ENCODE measurements at places on chromosomes 13 and 19.

DNA sequence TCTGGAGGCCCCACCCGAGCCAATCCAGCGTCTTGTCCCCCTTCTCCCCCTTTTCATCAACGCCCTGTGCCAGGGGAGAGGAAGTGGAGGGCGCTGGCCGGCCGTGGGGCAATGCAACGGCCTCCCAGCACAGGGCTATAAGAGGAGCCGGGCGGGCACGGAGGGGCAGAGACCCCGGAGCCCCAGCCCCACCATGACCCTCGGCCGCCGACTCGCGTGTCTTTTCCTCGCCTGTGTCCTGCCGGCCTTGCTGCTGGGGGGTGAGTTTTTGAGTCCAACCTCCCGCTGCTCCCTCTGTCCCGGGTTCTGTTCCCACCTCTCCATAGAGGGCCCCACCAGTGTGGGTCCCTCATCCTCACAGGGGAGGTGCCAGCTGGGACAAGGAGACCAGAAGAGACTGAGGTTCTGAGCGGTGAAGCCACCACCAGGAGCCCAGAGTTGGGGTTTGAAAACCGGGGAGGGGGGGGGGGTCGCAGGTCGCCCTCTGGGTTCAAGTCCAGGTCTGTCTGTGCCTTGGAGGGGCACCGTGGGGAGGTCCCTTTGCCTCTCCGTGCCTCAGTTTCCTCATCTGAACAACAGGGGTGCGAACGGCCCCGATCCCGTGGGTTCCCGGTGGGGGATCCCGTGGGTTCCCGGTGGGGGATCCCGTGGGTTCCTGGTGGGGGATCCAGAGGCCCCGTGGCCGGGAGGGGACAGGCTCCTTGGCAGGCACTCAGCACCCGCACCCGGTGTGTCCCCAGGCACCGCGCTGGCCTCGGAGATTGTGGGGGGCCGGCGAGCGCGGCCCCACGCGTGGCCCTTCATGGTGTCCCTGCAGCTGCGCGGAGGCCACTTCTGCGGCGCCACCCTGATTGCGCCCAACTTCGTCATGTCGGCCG lies at the start of gene ELANE:
TSS of gene ELANE (plus strand) at position 168 of the 878 bp plus-strand sequence. CDS start at position 194, 26 bp downstream.
- no peak for DNase-seq

DNA sequence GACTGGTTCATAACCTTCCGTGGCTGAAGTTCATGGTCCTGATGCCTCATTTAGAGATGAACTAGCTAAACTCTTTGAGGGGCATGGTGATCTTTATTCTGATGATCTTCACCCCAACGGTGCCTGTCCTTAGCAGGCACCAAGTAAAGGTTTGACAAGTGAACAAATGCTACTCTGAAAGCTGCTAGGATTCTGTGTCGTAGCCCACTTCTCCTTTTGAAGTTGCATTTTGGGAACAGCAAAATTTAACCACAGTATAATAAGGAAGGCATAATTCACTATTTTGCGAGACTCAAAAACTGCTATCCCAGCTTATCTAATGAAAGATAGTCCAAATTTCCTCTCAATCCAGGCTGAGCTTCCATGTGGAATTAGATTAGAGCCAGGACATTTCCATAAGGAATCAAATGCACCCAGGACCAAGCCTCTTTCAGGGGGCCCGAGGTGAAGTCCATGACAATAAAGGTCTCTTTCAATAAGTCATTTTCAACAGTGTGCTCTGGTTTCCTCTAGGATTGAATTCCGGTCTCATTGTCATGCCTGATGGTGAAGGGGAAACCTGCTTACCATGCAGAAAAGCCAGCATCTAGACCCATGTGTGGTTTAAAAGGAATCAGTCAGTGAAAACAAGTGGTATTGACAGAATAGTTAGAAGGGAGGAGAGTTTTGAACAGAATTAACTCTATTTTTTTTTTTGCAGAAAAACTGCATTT lies 23.1 kb downstream of the SIAH3 start:
- no peak for DNase-seq

DNA sequence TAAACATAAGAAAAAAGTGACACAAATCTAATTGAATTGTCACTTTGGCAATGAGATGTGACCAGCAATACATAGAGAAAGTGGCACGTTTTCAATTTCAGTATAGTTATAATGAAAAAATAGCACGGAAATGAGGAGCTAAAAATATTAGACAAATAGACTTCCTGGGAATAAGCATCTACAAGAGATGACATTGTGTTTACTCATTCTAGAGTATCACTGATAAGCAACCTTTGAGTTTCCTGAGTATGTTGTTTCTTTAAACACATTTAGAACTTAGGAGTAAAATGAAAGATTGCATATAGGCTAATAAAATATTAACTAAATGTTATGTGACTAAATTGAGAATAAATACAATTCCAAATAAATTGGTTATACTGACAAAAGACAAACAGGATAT lies 207.1 kb upstream of the SLITRK6 start:
- no peak for DNase-seq

GRCh38 chr19:4908360-4908759 lies 941 bp upstream of the UHRF1 start:
- DNase-seq = no peak

DNA sequence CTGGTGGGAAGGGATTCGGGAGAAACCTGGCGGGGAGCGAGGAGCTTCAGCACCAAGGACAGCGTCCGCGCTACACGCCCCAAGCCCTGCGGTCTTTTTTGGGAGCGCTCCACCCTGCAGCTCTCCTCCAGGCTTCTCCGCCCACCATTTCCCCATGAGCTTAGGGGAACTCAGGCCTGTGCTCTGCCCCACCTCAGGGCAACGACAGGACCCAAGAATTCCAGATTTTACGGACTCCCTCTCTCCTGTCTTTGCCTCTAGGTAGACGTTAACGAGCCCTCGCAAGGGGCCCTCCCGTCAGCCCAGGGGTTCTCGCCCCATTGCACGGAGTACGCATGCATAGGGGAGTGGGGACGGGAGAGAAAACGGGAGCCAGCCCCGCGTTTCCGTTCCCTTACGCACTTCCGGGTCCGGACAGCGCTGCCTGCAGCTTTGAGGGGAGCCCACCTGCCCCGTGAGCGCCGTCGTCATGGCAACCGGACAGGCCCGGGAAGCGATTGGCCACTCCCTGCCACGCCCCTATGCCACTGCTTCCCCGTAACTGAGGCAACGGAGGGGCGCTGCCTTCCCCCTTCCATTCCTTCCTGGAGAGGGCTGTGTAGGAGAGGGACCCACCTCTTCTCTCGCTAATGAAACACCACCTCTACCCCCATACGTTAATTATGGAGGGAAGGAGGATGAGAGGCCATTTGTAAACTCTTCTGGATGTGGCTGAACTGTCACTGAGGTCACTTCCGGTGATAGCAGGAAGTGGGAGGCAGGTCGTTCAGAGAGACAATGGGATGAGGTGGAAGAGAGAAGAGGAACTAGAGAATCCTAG lies 20.8 kb downstream of the NOVA2 start:
- DNase-seq = peak; percentile 96

DNA sequence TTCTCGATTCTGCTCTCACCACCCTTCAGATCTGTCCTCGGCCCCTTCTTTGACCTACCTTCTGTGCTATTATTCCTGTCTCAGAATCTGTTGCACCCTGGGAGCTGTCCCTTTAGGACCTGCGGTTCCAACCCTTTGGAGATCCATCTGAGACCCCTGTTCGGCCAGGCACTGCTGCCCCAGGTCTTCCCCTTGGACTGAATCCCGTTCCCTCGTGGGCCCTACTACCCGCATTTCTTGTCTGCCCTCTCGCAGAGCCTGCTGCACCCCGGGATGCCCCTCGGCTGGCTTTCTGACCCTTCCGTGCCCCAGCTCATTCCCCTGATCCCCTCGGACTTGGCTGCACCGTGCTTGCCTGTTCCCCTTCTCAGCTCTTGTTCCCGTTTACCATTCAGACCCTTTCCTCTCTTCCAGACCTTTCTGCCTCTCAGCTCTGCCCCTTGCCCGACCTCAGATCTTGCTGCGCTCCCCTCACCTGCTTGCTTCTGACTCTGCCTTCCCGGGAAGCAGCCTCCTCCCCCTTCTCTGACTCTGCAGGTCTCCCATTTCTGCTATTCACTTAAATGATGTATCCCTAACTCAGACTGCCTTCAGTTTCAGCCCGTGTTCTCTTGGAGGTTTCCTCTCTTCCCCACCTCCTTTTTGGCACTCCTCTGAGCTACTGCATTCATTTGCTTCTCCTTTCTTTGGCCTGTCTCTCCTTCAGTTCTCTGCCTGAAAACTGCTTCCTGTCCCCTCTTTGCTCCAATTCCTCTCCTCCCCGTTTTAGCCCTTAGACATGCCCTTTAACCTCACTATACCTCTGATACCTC lies 1.1 kb downstream of the ARHGAP35 start:
- DNase-seq = peak; percentile 54

DNA sequence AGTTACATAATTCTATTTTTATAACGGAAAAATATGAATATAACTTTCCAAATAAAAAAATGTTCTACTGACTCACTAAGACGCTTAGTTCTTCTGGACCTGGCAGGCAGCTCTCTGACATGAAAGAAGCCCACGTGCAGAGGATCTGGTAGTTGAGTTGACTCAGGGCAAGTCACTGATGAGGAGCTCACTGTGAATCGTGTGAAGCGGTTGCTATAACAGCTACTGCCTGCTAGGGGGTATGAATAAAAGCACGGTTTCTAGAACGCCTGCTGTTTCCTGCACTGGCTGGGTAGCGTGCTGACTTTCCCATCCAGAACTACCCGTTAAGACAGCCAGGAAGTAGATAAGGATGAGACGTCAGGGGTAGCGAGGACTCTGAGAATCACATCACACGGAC lies 54.7 kb upstream of the WASF3 start:
- DNase-seq = peak; percentile 40

GRCh38 chr13:27036236-27036981 lies 135.2 kb downstream of the USP12 start:
- DNase-seq = no peak

GRCh38 chr19:50198431-50199258 lies 4.8 kb upstream of the MYH14 start:
- no peak for DNase-seq

DNA sequence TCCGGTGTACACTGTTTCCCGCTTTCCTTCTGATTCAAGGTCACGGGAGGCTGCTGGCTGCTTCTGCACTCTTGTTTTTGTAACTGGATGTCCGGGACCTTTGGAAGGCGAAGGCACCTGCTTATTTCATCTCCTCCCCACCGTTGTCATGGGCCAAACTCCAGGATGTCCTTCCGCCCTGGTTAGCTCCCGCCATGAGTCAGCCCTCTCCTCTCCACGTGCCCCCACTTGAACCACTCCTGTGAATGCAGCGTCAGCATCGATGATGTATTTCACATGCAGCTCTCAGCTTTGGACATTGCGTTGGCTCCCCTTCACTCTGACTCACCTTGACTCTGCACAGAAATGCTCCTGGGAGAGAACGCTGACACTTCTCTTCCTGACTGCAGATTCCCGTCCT lies 5.5 kb upstream of the GALP start:
- DNase-seq = no peak

DNA sequence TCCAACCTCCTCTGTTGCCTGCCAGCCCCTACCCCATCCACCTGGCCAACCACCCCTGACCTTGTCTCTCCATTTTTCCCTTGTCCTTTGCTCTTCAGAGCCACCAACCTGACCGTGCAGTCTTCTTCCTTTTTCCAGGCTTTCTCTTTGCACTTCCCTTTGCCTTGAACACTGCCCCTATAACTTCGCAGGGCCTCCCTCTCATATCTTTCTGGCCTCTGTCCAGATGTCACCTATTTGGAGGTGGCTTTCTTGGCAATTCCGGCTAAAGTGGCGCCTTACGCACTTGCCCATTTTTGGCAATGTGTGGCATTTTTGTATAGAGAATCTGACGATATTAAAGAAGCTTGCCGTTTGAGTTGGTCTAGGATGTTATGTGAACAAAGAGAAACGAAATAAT lies 844 bp downstream of the ZNF543 start:
- DNase-seq = no peak

GRCh38 chr13:64078025-64078424 lies 2662.4 kb upstream of the PCDH20 start:
- DNase-seq = no peak

GRCh38 chr19:18521692-18522123 lies at the start of gene ELL:
Gene ELL (minus strand): TSS chr19:18522070. CDS start chr19:18522055, 15 bp downstream.
- no peak for DNase-seq

DNA sequence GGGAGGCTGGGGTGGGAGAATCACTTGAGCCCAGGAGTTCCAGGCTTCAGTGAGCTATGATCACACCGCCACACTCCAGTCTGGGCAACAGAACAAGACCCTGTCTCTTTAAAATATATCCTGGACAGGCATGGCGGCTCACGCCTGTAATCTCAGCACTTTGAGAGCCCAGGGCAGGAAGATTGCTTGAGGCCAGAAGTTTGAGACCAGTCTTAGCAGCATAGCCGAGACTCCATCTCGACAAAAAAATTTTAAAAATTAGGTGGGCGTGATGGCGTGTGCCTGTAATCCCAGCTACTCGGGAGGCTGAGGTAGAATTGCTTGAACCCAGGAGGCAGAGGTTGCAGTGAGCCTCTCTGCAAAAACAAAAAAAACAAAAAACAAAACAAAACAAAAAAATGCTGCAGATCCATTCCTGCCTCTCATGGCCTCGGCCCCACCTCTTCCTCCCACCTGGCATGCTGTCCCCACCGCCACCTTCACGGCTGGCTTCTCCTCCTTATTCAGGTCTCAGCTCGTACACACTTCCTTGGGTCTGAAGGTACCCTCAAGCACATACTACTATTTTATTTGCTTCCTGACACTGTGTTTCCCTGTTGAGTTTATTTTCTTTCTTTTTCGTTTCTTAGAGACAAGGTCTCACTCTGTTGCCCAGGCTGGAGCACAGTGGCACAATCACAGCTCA lies 5.3 kb downstream of the RFX1 start:
- no peak for DNase-seq

- DNase-seq = no peak
Observed at GRCh38 chr13:45786293-45786920, 65.1 kb downstream of the SIAH3 start.

DNA sequence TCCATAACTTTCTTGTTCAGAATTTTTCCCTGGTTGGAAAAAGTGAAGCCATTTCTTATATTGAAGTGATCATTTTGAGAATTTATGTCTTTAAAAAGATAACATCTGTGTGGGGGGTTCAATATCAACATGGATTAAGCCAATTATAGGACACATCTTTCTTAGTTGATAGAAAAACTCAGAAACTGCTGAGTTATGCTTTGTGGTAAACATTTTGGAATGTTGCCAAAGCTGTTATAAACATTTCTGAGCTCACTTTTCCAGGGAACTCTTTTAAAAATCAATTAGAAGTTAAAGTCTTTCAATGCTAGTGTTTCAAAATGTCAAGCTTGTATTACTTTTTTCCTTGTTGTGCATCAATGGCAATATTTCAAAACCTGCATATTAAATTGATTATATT lies 248.8 kb downstream of the DACH1 start:
- no peak for DNase-seq

GRCh38 chr19:35569281-35569781 lies 5.9 kb upstream of the ATP4A start:
- no peak for DNase-seq

DNA sequence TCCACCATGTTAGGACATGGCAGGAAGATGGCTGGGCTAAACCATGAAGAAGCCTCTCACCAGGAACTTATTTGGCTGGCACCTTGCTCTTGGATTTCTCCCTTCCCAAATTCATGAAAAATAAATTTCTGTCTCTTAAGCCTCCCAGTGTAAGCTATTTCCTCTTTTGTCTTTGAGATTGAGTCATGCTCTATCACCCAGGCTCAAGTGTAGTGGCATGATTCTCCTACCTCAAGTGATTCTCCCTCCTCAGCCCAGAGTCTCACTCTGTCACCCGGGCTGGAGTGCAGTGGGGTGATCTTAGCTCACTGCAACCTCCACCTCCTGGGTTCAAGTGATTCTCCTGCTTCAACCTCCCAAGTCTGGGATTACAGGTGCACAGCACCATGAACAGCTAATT lies 12.6 kb downstream of the ZNF888 start:
- DNase-seq = no peak
